ENCODE measurements at places on chromosomes 16 and 17.

DNA sequence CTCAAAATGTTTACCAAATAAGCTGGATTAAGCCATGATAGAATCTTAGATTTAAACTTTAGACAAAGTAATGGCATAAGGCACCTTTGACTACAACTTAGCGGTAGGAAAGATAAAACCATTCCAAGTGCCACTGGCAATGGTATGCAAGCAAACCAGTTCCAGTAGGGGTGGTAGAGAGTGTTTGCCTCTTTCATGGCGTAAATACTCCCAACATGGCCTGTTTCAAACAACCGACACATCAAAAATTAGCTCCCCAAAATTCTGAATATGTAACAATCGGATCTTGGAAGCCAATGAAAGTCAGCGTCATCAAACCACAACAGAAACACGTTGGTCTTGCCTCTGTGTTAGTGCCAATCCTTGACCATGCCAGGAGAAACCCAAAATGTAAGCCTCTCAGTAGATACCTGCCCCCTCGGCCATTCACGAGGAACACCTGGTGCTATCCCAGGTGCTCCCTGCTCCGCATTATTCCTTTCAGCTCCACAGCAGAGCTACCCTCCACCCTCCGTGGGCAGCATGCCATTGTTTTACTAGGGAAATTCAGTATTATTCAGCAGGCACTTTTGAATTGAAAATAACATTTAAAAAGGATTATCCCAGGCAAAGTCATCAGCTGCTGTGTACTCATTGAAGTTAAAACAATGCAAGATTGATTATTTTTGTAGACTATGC lies 307.8 kb upstream of the CDH11 start:
- no peak for DNase-seq

DNA sequence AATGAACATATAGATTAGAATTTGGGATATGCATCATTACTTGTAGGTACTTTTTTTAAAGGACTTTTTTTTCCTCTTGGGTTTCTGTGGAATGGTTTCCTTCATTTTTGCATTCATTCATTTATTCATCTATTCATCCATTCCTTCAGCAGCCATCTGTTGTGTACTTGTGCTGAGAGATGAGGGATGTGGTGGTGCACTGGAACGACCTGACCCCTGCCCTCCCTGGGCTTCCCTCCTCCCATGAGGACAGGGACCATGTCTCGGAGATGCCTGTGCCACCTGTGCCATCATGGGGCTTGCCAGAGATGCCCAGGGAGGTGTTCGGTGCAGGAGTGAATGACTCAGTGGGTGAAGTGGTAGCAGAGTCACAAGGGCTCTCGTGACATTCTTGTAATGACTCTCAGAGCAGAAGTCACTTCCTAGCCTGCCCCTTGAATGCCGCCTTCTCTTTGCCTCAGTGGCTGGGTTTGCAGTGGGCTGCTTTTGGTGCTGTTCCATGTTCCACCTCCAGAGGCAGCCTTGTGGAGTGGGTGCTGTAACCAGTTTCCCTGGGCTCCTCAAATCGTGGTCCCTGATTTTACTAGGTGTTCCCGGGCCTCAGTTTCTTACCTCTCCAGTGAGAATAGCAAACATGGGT lies 43.9 kb downstream of the CLEC16A start:
- no peak for DNase-seq

DNA sequence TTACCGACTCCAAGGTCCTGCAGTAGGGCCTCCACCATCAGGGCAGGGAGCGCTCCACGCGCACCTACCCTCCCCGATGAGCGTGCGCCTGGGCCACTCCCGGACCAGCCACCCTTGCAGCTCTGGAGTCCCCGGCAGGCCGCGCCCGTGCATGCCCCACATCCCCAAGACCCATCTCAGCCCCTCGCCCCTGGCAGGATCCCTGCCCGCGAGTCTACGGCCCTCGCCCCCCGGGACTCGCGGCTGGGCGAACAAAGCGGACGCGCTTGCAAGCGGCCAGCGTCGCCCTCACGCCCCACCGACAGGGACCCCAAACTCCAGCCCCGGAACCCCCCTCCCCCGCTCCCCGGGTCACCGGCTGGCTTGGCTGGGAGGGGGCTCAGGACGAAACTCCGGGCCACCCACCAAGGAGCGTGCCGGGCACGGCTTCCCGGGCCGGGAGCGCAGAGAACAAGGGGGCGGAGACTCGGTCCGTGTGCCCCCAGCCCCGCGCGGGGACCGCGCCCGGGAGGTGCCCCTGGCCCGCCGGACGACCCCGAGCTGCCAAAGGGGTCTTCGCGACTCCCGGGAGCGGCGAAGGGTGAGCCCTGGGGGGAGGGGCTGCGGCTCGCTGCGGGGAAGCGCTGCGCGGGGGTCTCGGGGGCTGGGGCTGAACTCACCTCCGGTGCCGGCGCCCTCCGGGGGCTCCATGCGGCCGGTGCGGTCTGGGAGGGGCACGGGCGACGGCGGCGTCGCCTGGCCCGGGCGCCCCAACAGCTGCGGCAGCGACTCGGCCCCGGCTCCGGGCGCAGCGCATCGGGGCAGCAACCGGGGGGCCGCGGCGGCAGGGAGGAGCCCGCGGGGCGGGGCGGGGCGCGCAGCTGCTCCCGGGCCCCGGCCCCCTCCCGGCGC lies at the start of gene DBNDD1:
Gene DBNDD1 (minus strand): TSS at position 805 of the 891 bp plus-strand sequence. CDS start 115 bp downstream, at position 690.
- no peak for DNase-seq

GRCh38 chr17:39863918-39864746 lies at the start of gene IKZF3:
TSS of gene IKZF3 (minus strand) at chr17:39864312. CDS start at chr17:39864126, 186 bp downstream.
- DNase-seq: peak; percentile 54

- DNase-seq: peak; percentile 57
Observed at GRCh38 chr16:84570739-84571403, 47.0 kb downstream of the COTL1 start.

GRCh38 chr16:27805828-27806351 lies 255.9 kb downstream of the KATNIP start:
- DNase-seq: no peak

- DNase-seq: peak; percentile 76
Observed at GRCh38 chr17:13544292-13544691, 57.4 kb downstream of the HS3ST3A1 start.

DNA sequence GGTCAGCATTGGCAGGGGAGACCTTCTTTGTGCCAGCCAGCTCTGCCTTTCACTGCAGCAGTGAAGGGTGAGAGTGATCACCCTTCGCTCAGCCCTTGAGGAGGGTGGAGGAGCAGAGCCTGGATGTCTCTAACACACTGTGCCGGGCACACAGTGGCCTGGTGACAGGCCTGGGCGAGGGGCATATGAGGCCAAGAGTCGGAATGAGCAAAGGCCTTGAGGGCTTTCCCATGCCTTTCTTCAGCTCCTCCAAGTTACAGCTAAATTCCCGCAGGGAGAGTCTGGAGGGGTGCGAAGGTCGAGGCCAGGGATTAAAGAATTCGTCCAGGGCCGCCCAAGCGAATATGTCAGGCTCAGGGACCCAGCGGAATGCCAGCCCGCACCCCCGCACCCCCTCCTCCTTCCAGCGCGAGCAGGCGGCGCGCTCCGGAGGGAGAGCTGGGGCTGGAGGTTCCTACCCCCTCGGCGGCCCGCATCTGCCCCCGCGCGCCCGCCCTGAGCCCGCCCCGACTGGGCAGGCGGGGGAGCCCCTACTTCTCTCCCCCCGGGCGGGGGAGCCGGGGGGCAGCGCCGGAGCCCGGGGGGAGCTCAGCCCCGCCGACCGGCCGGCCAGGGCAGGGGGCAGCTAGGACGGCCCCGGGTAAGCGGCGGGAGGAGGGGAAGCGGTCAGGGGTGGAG lies at the start of gene RASL10B:
Gene RASL10B (plus strand): TSS at position 401 of the 678 bp plus-strand sequence. CDS start 3,546 bp downstream, outside the sequence.
- DNase-seq: no peak

- no peak for DNase-seq
Observed at GRCh38 chr16:64545768-64546167, 576.1 kb downstream of the CDH11 start.

DNA sequence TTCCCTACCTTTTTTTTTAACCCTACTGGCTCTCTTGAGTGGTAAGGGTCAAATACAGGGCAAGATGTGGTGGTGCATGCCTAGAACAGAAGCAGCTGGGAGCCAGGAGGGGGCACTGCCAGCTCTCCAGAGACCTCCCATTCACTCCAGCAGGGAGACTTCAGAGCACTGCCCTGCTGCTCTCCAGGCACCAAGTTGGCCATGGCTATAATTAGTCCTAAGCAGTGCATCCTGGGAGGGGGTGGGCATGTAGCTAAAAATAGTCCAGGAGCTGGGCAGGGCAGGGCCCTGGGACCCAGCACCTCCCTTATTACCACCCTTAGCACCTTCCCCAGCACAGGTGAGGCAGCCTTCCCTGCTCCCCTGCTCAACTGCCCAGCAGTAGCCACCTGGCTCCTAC lies 3.5 kb downstream of the CORO6 start:
- DNase-seq: no peak

- DNase-seq: no peak
Observed at GRCh38 chr16:48609652-48610029, 339 bp downstream of the N4BP1 start.

All from left hindlimb (tissue), 1 donor.